ENCODE measurements at places on chromosomes 4 and X.
A peak's percentile ranks its signal among the peaks of the same experiment; 100 is the strongest.

GRCh38 chr4:3075652-3075981 lies 1.1 kb downstream of the HTT start:
- DNase-seq, result no peak

GRCh38 chr4:87391576-87392054 lies 627 bp upstream of the HSD17B11 start:
- no peak for DNase-seq

DNA sequence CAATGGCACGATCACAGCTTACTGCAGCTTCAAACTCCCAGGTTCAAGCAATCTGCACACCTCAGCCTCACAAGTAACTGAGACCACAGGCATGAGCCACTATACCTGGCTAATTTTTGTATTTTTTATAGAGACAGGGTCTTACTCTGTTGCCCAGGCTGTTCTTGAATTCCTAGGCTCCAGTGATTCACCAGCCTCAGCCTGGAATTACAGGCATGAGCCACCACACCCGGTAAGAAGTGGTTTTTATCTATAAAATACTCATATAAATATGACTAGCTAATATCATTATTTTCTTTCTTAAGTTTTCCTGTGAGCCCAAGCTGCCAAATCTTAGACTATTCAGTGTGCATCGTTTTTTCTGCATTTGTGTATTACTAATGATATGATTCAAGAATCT lies 4.4 kb downstream of the SCFD2 start:
- DNase-seq, result no peak

GRCh38 chrX:86295293-86295692 lies 147.0 kb downstream of the DACH2 start:
- no peak for DNase-seq

DNA sequence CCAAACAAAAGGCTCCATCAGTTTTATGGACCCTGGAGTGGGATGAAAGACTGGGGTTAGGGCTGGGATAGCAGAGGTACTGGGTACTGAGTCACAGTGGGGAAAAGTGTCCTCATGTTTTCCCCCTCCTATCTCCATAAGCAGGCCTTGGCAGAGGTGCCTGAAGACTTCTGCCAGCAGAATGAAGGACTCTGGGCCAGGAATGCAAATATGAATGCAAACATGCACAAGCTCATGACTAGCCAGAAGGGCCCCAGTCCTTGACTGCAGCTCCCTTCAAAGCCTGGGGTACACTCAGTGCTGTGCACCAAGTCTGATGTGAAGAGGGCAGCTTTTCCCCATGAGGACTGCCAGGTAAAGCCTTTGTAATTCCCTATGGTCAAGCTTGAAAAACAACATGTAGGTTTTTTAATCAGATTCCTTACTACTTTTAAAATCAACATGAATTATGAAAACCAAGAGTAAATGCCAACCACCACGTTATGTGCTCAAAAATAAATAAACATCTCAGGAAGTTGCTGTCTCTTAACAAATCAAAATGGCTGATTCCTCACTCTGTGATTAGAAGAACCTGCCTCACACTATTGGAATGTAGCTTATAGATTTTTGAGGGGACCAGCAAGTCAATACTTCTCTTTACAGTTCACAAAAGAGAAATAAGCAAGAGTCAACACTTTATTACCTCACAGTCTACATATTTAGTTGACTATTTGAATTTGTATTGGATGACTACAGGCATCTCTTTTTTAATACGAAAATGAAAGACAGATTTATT lies 1512.0 kb downstream of the ARAP2 start:
- no peak for DNase-seq

- peak; percentile 92 for DNase-seq
These were observed 97.7 kb downstream of the MAMLD1 start for GRCh38 chrX:150460781-150461180.

Data from vagina (tissue), 2 donors.